Activated CD4-positive, alpha-beta T cell treated with anti-CD3 and anti-CD28 coated beads, Interleukin-2, amount 10 ng/mL, durations not matched to agents 7 days and 5 days (primary cell): ENCODE measurements at places on chromosomes 5 and 9.

DNA sequence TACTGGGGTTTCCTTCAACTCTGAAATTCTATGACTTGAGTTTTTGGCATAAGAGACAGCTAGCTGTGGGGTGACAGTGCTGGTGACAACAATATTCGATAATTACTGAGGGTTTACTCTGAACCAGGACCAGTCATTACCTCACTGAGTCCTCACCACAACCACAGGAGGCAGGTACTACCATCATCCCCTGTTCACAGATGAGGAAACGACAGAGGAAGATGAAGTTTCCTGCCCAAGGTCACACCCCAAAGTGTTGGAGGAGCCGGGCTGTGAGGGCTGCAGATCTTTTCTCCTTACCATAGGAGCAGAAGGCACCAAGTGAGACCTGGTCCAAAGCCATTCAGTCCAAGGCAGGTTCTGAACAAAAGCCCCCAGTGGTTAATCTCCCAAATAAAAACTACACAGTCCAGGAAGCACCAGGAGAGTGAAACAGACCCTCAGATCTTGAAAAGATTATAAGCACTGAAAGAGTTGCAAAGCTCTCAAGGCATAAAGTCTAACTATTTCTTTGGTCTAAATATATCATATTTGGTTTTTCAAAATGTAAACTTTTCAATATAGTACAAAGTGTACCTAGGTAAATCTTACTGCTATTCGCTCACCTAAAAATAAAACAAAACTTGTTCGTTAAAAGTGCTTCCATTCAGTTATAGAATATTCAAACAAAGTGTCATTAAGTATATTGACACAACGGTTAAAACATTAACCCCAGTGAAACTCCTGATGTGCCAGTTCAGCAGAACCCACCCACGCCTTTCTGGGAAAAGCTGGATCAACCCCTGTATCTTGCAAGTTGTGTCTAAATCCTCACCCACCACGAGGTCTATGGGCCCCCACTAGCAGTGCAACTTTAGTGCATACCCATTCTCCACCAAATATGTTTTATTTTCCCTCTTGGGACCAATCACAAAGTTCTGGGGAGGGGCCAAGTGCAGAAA lies 82.6 kb upstream of the EQTN start:
- H3K36me3 ChIP-seq, result no peaks in the 10 kb centered on the region
- peaks cover 29% of the 10 kb centered on the region for H3K4me1 ChIP-seq
- DNase-seq, result peak; percentile 72

GRCh38 chr5:53984971-53985370 lies 325.4 kb downstream of the ARL15 start:
- DNase-seq, result no peak
- H3K27ac ChIP-seq, result no peak overlapping the region
- H3K4me3 ChIP-seq, result no peak overlapping the region
- H3K36me3 ChIP-seq, result no peaks in the 10 kb centered on the region
- H3K4me1 ChIP-seq, result no peaks in the 10 kb centered on the region

DNA sequence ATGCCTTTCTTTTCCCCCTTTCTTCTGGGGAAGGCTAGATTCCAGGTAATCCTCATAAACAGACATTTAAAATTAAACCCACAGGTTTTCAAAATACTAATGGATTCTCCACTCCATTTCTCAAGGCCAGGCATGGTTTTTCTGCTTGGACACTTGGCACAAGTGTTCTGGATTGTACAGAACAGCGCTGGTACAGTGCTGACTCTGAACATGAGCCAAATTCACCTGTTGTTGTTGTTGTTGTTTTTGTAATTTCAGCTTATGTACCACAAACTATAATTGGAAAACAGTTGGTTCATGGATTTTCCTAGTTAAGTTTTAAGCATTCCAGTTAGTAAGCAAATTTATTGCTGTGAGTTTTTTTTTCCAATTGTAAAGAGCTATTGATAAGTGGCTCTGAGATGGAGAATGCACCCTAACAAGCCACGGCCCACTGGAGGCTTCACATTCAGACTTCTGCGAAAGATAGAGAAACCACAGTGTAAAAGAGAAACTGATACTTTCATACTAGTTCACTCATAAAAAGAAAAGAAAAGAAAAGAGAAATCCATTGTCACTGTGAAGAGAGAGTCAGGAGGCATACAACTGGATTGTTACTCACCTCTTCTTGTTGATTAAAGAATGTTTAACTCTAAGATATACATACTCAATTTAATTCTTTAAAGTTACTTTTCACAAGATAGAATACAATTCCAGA lies 16.2 kb upstream of the ITGA1 start:
- H3K36me3 ChIP-seq, result peaks cover 8% of the 10 kb centered on the region
- peak; percentile 62 for DNase-seq
- H3K4me1 ChIP-seq, result peaks cover 72% of the 10 kb centered on the region
- peaks cover 7% of the 10 kb centered on the region for H3K27me3 ChIP-seq
- peak overlapping the region; percentile 84 for H3K27ac ChIP-seq
- H3K4me3 ChIP-seq, result peak overlapping the region; percentile 12

- no peak for DNase-seq
- peaks cover 20% of the 10 kb centered on the region for H3K27me3 ChIP-seq
- H3K4me1 ChIP-seq, result no peaks in the 10 kb centered on the region
- no peaks in the 10 kb centered on the region for H3K36me3 ChIP-seq
These were observed 30.3 kb upstream of the GRXCR2 start for GRCh38 chr5:145903113-145903512.

- H3K27ac ChIP-seq, result no peak overlapping the region
- H3K4me3 ChIP-seq, result no peak overlapping the region
- no peaks in the 10 kb centered on the region for H3K27me3 ChIP-seq
- H3K36me3 ChIP-seq, result peaks cover 34% of the 10 kb centered on the region
These were observed 6.2 kb downstream of the TRIM32 start for GRCh38 chr9:116693233-116693731.

DNA sequence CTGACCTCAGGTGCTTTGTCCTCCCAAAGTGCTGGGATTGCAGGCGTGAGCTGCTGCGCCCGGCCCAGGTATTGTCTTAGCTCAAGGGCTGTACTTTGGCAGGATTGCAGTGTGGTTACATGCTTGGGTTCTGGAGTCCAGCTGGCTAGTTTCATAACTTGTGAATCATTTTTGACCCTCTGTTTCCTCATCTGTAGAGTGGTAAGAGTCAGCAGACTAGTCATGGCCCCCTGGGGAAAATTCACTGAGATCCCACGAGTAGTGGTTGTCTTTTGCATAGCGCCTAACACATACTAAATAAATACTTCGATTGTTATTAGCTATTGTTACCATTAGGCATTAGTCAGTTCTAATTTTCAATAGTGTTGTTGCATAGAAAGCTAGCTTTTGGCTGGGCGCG lies 14.3 kb downstream of the PTPA start:
- H3K4me3 ChIP-seq, result no peak overlapping the region
- no peak overlapping the region for H3K27ac ChIP-seq
- H3K36me3 ChIP-seq, result peaks cover 18% of the 10 kb centered on the region
- DNase-seq, result no peak

- H3K27ac ChIP-seq, result no peak overlapping the region
- no peaks in the 10 kb centered on the region for H3K36me3 ChIP-seq
- H3K4me1 ChIP-seq, result no peaks in the 10 kb centered on the region
- H3K4me3 ChIP-seq, result no peak overlapping the region
These were observed 248.7 kb downstream of the SPOCK1 start for GRCh38 chr5:137250421-137250820.

GRCh38 chr9:124757616-124758015 lies 13.5 kb downstream of the NR6A1 start:
- no peak overlapping the region for H3K4me3 ChIP-seq
- DNase-seq, result no peak
- H3K4me1 ChIP-seq, result no peaks in the 10 kb centered on the region
- peaks cover 82% of the 10 kb centered on the region for H3K27me3 ChIP-seq
- no peak overlapping the region for H3K27ac ChIP-seq
- H3K36me3 ChIP-seq, result no peaks in the 10 kb centered on the region

DNA sequence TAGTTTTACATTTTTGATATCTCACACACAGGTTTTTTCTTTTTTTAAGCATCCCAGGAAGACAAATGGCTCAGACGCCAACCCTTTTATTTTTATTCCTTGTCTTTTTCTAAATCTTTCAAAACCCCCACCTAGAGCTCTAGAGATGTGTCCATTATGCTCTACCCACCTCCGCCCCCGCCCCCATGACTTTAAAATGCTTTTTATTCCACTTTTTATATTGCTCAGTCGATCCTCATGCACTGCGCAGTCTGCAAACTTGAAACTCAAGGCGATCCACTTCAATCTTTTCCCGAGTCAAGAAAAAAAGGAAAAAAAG lies 411 bp upstream of the MAT2B start:
- peaks cover 38% of the 10 kb centered on the region for H3K4me1 ChIP-seq
- H3K27me3 ChIP-seq, result no peaks in the 10 kb centered on the region
- peaks cover 16% of the 10 kb centered on the region for H3K36me3 ChIP-seq
- H3K27ac ChIP-seq, result peak overlapping the region; percentile 96
- no peak for DNase-seq
- H3K4me3 ChIP-seq, result peak overlapping the region; percentile 88

- peaks cover 77% of the 10 kb centered on the region for H3K36me3 ChIP-seq
- H3K4me1 ChIP-seq, result peaks cover 49% of the 10 kb centered on the region
- no peaks in the 10 kb centered on the region for H3K27me3 ChIP-seq
- peak overlapping the region; percentile 98 for H3K4me3 ChIP-seq
These were observed 3.5 kb downstream of the EEIG1 start for GRCh38 chr9:127977009-127977883.

DNA sequence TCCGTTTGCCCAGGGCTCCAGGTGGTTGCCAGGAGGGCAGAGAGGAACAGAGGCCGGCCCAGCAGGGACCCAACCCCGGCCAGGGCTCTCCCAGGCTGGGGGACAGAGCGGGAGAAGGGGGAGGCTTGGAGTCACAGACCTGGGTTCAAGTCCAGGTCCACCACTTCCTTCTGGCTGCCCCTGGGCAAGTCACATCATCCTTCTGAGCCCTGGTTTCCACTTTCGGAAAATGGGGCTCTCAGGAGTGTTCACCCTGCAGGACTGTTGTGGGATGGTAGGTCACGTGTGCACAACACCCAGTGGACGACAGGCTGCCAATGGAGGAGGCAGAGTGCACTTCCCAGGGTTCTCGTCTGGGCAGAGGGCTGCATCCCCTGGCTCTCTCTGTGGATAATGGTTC lies 245.4 kb downstream of the PBX3 start:
- no peak overlapping the region for H3K27ac ChIP-seq
- H3K4me1 ChIP-seq, result no peaks in the 10 kb centered on the region
- H3K36me3 ChIP-seq, result no peaks in the 10 kb centered on the region
- no peaks in the 10 kb centered on the region for H3K27me3 ChIP-seq

GRCh38 chr5:15807248-15807647 lies 307.3 kb downstream of the FBXL7 start:
- H3K27ac ChIP-seq, result no peak overlapping the region
- no peaks in the 10 kb centered on the region for H3K4me1 ChIP-seq
- no peak overlapping the region for H3K4me3 ChIP-seq
- no peaks in the 10 kb centered on the region for H3K27me3 ChIP-seq

DNA sequence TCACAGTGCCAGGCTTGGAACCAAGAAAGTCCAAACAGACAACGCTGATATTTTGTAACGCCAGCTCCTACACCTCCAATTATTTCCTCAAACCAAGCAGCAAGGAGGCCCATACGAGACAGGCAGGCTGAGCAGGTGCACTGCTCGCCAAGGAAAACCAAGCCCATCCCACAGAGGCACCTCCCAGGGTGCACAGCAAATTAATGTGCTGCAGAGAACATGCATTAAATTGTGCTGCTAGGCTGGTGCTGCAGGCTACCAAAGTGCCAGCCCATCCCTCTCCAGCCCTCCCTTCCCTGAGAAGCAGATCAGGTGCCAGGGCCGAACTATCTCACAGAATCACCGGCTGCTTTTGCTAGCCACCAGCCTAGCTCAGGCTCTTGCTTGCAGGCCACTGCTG lies 137.8 kb downstream of the PAX5 start:
- peaks cover 6% of the 10 kb centered on the region for H3K27me3 ChIP-seq
- H3K27ac ChIP-seq, result no peak overlapping the region
- DNase-seq, result no peak
- H3K4me3 ChIP-seq, result no peak overlapping the region

DNA sequence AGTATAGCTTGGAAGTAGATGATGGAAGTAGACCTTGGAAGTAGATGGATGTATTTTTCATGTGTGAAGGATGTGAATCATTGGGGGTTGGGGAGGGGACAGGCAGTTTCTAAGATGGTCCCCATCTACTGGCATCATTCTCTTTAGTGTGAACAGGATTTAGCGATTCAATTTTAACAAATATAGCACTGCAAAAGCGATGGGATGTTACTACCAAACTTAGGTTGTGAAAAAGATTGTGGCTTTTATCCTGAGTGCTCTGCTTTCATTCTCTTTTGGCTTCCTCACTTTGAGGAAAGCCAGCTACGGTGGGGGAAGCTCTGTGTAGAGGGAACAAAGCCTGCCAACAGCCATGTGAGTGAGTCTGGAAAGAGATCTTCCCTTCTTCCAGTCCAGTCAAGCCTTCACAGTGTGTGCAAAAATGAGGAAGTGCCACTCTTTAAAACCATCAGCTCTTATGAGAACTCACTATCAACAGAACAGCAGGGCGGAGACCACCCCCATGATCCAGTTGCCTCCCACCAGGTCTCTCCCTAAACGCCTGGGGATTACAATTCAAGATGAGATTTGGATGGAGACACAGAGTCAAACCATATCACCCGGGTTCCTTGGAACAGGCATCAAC lies 441.4 kb downstream of the SH3GL2 start:
- no peaks in the 10 kb centered on the region for H3K27me3 ChIP-seq
- DNase-seq, result no peak
- no peak overlapping the region for H3K27ac ChIP-seq
- no peaks in the 10 kb centered on the region for H3K4me1 ChIP-seq

DNA sequence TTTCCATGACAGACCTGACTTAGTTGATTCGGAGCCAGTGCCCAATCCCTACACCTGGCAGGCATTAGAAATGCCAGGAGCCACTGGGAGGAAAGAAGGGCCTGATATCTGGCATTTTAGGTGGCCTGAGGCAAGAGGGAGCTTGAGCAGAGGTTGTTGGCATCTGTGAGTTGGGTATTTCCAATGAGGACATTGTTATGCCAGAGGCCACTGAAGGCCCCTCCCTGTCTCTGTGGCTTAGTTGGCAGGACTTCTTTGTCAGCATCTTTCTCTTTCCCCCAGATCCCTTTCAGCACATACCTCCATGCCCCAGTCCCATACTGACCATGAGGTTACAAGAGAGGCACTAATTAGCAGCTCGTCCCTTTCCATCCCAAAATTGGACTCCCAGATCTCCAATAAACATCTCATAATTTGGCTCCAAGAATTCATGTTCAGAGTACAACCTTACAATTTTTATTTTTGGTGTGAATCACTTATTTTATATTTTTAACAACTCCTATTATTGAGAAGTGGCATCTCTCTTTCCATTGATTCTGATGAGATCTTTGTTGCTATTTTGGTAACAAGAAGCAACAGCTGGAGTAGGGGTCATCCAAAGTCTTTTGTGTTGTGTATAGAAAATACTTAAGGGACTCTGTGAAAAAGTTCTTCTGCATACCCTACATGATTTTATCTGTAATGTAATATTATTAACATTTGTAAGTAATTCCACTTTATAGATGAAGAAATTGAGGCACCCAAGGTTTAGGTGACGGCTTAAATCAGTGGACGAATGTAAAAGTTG lies 68.6 kb upstream of the MAP3K1 start:
- H3K27ac ChIP-seq, result no peak overlapping the region
- no peak for DNase-seq
- no peaks in the 10 kb centered on the region for H3K27me3 ChIP-seq
- peaks cover 3% of the 10 kb centered on the region for H3K36me3 ChIP-seq
- H3K4me1 ChIP-seq, result no peaks in the 10 kb centered on the region

GRCh38 chr5:31894141-31894540 lies 255.2 kb downstream of the PDZD2 start:
- H3K27ac ChIP-seq, result no peak overlapping the region
- no peaks in the 10 kb centered on the region for H3K36me3 ChIP-seq
- H3K4me3 ChIP-seq, result no peak overlapping the region
- H3K4me1 ChIP-seq, result no peaks in the 10 kb centered on the region
- DNase-seq, result no peak
